ENCODE measurements at places on chromosomes 6 and 20.

- DNase-seq, result no peak
Measured at GRCh38 chr6:52712136-52712535, 41.2 kb downstream of the TMEM14A start.

GRCh38 chr20:49886571-49887213 lies 28.6 kb downstream of the SPATA2 start:
- no peak for DNase-seq

DNA sequence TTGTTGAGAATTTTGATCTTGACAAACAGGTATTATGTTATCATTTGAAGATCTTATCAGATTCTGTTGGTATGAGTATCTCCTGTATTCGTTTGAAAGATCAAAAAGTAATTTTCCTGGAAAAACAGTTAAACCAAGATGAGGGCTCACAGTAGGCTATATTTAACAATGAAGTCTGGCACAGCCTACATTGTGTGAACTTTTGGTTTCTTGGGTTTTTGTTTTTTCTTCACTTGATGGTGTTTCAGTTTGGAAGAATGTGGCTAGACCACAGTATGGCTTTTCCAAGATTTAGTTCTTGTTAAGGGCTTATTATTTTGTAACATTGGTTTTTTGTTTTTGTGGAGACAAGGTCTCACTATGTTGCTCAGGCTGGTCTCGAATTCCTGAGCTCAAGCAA lies 306.4 kb downstream of the CDKAL1 start:
- DNase-seq, result peak; percentile 37

DNA sequence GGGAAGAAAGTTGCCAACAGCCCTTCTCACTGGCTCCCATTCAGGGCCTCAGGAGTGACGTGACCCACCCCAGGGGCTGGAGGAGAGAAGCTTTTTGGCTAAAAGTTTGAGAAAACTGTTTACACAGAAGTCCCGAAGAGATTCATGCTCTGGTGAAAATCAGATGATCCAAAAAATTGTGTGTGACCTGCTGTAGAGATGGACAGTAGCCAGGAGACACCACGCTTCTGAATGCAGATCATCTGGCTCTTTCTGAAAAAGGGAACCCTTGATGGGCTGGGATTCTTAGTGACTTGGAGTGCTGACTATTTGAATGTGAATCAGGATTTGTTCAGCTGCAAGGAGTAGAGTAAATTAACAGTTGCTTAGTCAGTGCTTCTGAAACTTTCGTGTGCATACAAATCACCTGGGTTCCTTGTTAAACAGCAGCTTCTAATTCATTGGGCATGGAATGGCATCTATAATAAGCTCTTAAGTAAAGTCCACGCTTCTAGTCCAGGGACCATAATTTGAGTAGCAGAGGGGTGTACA lies 265.1 kb downstream of the PREX1 start:
- DNase-seq, result no peak

DNA sequence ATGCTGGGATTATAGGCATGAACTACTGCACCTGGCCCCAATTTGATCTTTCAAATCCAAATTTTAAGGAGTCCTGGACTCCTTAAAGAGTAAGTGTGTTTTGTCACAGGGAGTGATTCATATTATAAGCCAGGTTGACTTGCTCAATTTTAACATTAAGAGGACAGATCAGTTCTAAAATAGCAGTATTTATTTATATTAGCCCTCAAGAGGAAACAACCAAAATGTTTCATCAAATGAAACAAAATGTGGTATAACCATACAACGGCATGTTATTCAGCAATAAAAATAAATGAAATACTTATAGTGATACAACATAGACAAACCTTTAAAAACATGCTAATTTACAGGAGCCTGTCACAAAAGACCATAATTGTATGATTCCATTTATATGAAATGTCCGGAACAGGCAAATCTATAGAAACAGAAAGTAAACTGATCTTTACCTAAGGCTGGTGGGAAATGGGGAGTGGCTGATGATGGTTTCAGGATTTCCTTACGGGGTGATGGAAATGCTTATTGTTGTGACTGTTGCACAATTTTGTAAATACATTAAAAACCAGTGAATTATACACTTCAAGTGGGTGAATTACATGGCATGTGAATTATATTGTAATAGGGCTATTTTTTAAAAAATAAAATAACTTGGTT lies 637.4 kb downstream of the MMUT start:
- peak; percentile 63 for DNase-seq
